Pericardium fibroblast (primary cell): ENCODE measurements at places on chromosomes 6 and 20. TPM values are rescaled to one million over a fixed set of nuclear protein-coding genes. Genes with fewer than 3 reads are reported as not detected.

The ERVFRD-1 gene
- total RNA-seq, result not detected in 2 replicates

The SLC24A3 gene
- total RNA-seq, result 1.5 TPM in 1 of 2 replicates, not detected in the other

The LIN28B gene
- not detected in 2 replicates for total RNA-seq

The ZC3H12D gene
- 0.12 TPM in 1 of 2 replicates, not detected in the other for total RNA-seq

The SPTLC3 gene
- total RNA-seq, result 2.1 and 5.0 TPM in 2 replicates

The KHDC1L gene
- total RNA-seq, result not detected in 2 replicates

The SUMO4 gene
- 3.2 TPM in 1 of 2 replicates, not detected in the other for total RNA-seq

The C4B gene
- 14.6 and 48.8 TPM in 2 replicates for total RNA-seq

The NKAIN4 gene
- 0.17 TPM in 1 of 2 replicates, not detected in the other for total RNA-seq

The FAM217A gene
- not detected in 2 replicates for total RNA-seq

The FAM229B gene
- total RNA-seq, result 9.9 and 11.6 TPM in 2 replicates

The SAMD10 gene
- 0.09 and 0.12 TPM in 2 replicates for total RNA-seq

The TSPO2 gene
- not detected in 2 replicates for total RNA-seq

The PTCHD4 gene
- total RNA-seq, result 0.23 and 2.5 TPM in 2 replicates

The IFT52 gene
- 20.3 and 22.2 TPM in 2 replicates for total RNA-seq

The RBM38 gene
- 7.8 and 8.1 TPM in 2 replicates for total RNA-seq

The SYCP2 gene
- 0.47 TPM in 1 of 2 replicates, not detected in the other for total RNA-seq

The SLC22A16 gene
- not detected in 2 replicates for total RNA-seq

The LY6G5C gene
- 0.43 TPM in 1 of 2 replicates, not detected in the other for total RNA-seq

The BMP7 gene
- not detected in 2 replicates for total RNA-seq

The BTNL2 gene
- not detected in 2 replicates for total RNA-seq

The CD83 gene
- 0.23 and 4.9 TPM in 2 replicates for total RNA-seq

The OVOL2 gene
- not detected in 2 replicates for total RNA-seq
